Activated CD8-positive, alpha-beta memory T cell treated with anti-CD3 and anti-CD28 coated beads for 48 hours (primary cell): ENCODE measurements at places on chromosomes 2 and 18.

- no peak for DNase-seq
Observed at GRCh38 chr2:238171575-238172187, 12.9 kb downstream of the ERFE start.

GRCh38 chr2:138842341-138842740 is 62.2 kb upstream of the NXPH2 start:
- DNase-seq = no peak

DNA sequence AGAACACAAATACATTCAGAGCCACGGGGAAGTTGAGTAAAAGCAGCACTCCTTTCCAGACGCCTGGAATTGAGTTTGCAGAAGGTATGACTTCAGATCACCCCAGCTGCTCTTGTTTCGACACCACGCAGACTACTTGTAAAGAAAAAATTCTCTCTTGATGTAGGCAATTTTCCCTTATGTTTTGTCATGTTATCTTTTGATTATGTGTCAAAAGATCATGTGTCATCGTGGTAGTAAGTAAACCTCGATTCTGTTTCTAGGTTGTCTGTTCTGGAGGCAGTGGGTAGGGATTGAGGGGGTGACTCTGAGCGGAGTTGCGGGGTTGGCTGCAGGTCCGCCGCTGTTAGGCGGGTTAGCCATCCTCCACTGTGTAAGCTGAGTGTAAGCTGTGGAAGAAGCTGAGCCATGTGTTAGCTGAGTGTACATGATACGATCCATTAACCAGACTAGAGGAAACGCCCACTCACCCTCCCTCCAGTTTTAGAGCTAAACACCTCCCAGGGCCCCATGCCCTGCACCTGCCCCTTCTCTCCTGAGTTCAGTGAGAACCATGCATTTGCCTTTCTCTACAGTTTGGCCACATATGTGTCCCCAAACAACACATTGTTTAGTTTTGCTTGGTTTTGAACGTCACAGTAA is 181.8 kb downstream of the SNTG2 start:
- peak; percentile 5 for DNase-seq

DNA sequence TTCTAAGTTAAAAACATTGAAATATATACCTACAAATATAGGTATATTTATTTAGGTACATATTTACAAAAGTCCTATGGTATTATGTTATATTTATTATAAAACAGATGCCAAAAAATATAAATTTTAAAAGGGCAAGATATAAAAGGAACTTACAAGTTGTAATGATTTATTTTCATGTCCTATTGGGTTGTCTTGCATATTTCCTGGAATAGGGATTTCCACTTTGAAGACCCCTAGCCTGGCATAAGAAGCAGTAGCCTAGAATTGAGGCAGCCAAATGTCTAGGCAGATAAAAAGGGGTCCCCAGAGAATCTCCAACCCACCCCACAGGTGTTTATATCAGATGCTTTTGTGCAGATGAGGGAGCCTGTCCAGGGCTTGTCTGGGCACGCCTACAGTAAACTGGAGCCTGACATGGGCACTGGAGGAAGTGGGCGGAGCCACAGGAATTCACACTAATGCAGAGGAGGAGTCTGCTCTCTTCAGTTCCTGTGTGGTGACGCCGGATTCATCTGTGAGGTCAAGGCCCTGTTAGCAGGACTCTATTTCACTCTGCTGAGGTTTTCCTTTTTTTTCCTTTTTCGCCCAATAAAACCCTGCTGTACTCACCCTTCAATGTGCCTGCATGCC is 1088.9 kb upstream of the PIK3C3 start:
- DNase-seq = no peak

GRCh38 chr18:28875059-28875458 is 698.1 kb upstream of the CDH2 start:
- DNase-seq = no peak

- no peak for DNase-seq
Observed at GRCh38 chr2:111896024-111896423, 2.4 kb upstream of the MERTK start.

- DNase-seq = no peak
Observed at GRCh38 chr18:24584205-24584604, 123.8 kb downstream of the HRH4 start.
